ENCODE measurements at places on chromosomes 13 and 19.

- DNase-seq: no peak
Measured at GRCh38 chr19:36527341-36527740, 730 bp downstream of the ZNF260 start.

GRCh38 chr19:17762505-17763229, 11.4 kb downstream of the FCHO1 start:
- DNase-seq: no peak

GRCh38 chr13:112893570-112894422, 75.2 kb upstream of the MCF2L start:
- DNase-seq: no peak

DNA sequence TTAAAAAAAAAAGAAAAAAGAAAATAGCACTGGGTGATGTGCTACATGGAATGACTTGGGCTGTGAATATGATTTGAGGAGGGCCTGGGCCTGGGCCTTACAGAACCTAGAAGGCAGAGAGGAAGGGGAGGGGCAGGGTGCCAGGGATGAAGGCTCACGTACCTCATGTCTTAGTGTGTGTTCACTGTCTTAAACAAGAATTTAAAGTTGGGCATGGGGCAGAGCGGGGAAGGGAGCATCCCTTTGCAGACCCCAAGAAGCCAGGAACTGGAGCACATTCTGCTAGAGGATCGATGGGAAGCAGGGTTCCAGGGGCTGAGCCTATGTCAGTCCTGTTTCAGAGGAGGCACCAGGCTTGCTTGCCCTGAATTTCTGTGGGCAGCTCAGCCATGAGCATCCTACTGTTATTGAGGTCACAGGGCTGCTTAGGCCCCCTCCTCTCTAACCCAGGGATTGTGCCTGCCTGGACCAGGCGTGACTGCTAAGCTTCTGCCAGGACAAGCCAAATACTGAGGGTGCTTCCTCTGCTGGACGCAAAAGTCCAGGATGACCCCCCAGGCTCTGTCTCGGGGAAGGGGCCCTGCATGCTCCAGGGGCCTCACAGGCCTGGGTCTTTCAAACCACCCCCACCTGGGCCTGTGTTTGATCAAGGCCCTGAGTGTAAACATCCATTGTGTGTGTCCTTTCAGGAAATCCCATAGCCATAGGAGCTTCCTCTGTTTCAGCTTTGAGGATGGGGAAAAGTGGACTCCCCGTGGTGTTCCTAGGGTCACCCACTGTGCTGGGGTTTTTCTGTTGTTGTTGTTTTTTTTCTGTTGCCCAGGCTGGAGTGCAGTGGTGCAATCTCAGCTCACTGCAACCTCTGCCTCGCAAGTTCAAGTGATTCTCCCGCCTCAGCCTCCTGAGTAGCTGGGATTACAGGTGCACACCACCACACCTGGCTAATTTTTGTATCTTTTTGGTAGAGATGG, 4.8 kb downstream of the LSR start:
- no peak for DNase-seq

DNA sequence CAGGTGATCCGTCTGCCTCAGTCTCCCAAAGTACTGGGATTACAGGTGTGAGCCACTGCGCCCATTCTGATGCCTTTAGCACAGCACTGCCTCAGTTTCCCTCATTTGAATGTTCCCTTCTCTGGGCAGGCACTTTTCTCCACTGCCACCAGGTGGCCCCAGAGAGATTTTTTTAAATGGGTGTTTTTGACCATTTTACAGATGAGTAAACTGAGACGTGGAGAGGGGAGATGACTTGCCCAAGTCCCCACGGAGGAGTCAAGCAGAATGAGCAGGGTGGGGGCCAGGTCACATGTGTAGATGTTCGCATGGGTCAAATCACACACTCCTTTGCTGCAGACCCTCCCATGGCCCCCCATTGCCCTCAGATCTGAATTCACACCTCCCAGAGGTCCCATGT, 3.2 kb upstream of the PDE4C start:
- no peak for DNase-seq

GRCh38 chr13:91122766-91123165, 224.7 kb upstream of the MIR17HG start:
- DNase-seq: no peak

Measured in stimulated activated CD8-positive, alpha-beta memory T cell treated with anti-CD3 and anti-CD28 coated beads, Interleukin-12 subunit alpha, Interleukin-12 subunit beta, amount 100 ng/mL, for 4 hours (primary cell).